ENCODE measurements at places on chromosomes 1 and 21.

DNA sequence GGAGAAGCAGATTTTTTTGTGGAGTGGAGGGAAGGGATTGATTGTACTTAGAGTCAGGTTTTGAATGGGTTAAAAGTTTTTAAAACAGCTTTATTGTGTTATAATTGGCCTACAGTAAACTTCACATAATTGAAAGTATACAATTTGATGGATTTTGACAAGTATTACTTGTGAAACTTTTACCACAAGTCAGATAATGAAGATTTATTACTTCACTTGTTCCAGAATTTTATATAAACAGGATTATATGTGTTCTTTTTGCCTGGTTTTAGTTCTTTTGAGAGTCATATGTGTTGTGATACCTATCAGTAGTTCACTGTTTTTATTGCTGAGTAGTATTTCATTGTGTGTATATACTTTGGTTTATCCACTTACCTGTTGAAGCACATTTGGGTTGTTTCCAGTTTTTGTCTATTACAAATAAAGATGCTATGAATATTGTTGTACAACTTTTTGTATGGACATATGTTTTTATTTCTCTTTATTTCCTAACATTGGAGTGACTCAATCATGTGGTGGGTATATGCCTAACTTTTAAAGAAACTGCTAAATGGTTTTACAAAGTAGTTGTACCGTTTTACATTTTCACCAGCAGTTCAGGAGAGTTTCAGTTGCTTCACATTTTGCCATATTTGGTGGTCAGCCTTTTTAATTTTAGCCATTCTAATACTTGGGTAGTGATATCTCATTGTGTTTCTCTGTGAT, 71.0 kb downstream of the DYRK1A start:
- DNase-seq = no peak

GRCh38 chr1:33634806-33635205, 162.4 kb downstream of the ZSCAN20 start:
- DNase-seq = peak; percentile 24

DNA sequence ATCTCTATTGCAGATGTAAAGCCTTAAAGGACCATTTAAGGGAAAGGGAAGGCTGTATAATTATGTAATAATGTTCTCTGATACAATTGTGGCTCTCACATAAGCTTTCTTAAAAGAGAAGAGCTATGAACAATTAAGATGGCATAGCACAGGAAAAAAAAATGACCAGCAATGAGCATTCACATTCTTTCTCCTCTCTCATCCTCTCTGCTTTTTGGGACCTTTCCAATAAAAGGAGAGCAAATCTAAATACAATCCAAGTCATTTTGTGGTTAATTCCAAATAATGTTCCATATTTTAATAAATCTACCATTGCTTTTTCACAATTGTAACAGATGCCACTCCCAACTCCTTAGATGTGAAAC, 23.5 kb downstream of the SMYD3 start:
- no peak for DNase-seq

GRCh38 chr1:78620666-78621065, 418 bp downstream of the IFI44L start:
- no peak for DNase-seq

GRCh38 chr1:22814176-22815042, 103.8 kb downstream of the EPHB2 start:
- no peak for DNase-seq

DNA sequence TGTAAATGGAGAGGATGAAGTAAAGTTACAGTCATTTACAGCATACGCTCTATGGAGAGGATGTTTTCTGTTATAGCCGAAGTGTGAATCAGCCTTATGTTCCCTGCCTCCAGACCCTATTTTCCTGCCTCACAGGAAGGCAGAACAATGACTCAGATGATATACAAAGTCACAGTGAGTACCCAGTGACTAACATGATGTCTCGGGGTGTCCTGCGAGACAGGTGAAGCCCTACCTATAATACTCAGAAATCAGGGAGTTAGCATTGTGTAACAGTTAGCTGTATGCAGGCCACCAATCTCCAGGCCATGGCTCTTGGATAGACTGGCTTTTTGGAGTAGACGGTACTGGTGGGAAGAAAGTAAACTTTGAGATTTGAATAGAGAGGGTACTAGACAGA, 55.6 kb upstream of the FBXO28 start:
- DNase-seq = no peak

DNA sequence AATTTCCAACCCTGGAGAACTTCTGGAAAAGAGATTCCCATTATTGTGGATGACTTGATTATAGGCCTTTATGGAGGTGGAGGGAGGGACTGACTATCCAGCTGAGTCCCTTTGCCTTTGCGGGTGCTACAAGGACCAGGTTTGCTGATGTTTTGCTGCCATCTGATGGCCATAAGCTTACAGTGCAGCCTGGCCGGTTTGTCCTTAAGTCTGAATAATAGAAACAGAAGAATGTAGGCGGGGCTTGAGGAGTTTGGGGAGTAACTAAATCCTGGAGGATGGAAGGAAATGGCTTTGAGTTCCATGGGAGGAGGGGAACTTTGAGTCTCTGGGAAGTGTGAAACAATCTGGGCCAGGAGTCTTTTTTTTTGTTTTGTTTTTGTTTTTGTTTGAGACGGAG, 55.7 kb upstream of the CD1D start:
- DNase-seq = peak; percentile 45

GRCh38 chr1:7478809-7479499, 292.1 kb upstream of the VAMP3 start:
- no peak for DNase-seq

- DNase-seq = peak; percentile 12
Observed at GRCh38 chr1:150235294-150235851, 539 bp downstream of the ANP32E start.

DNA sequence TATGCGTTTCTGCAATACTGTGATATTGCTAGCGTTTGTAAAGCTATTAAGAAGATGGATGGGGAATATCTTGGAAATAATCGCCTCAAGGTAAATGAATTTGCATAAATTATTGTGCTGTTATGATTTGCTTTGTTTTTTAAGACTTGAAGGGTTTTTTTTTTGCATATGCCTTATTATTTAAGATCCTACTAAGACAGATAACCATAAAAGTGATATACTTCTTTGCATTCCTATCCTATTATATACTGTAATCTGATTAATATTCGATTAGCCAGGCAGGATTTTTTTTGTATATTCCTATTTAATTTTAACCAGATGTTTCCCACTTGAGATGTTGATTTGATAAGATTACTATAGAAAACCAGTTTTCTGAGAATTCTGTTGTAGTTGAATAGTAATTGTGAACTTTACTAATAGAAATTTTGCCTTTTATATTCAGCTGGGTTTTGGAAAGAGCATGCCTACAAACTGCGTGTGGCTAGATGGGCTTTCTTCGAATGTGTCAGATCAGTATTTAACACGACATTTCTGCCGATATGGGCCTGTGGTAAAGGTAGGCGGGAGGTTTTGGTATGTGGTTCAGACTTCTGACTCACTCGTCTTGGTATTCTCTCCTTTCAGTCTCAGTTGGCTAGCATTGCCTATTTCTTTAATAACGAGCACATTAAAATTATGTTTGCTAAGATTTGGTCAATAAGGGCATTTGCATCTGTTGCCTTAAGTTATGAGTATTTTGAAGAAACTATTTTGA, 56.8 kb downstream of the ZBTB17 start:
- DNase-seq = peak; percentile 54

- DNase-seq = no peak
Observed at GRCh38 chr1:19819701-19820100, 4.6 kb upstream of the RNF186 start.

- DNase-seq = no peak
Observed at GRCh38 chr1:222923506-222923905, 108.7 kb downstream of the DISP1 start.

DNA sequence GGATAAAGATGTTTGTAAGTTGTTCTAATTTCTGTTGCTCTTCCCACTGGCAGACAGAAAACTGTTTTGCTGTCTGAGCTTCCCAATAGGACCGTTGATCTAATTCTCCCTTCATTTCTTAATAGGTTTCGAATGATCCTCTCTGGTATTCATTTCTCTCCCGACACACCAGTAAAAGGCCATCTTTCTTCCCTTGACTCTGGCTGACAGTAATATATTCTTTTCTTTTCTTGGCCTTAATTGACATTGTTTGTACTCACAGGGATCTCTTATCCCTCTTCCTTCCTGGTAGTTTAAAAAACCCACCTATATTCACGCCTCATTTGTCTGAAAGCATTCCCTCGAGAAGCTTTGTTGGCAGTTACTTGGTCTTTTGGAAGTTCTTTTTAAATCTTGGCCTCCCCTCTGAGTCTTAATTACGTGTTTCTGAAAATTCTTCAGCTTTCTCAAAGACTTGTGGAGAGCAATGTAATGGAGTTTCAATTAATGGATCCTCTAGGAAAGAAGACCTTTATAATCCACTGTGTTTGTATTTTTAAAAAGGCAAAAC, 40.3 kb downstream of the MAP10 start:
- no peak for DNase-seq

DNA sequence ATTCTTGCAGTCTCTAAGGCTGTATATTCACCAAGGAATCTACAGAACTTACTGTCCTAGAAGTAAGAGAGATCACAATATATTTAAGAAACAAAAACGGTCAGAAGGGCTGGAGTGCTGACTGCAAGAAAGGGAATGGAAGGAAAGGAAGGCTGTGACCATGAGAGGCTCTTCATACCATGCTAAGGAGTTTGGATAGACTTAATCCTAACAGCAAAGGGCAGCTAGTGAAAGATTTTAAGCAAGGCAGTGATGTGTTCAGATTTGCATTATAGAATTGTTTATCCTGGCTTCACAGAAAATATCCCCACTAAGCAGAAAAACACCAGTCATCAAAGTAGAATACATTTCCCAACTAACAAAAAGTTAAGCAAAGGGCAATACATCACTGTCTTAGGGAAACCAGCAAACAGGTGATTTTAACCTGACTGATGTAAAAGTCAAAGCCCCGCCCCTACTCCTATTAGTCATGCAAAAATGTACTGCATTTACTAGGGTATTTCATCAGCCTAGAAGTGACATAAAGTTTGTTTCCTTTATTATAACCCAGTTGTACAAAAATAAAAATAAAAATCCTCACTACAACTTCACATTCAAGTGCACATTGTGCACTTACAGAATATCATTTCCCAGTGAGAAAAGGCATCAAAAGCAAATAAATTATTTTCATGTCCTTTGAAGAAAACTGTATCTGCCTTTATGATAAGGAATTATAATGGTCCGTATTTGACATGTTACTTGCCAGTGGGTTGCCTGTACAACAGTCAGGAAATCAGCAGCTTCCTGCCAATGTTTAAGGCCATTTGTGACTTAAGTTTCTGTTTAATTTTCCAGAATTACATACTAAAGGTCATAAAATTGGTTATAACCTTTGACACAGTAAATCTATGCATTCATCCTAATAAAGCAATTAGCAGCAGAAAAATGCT, 17.2 kb downstream of the JAK1 start:
- no peak for DNase-seq

DNA sequence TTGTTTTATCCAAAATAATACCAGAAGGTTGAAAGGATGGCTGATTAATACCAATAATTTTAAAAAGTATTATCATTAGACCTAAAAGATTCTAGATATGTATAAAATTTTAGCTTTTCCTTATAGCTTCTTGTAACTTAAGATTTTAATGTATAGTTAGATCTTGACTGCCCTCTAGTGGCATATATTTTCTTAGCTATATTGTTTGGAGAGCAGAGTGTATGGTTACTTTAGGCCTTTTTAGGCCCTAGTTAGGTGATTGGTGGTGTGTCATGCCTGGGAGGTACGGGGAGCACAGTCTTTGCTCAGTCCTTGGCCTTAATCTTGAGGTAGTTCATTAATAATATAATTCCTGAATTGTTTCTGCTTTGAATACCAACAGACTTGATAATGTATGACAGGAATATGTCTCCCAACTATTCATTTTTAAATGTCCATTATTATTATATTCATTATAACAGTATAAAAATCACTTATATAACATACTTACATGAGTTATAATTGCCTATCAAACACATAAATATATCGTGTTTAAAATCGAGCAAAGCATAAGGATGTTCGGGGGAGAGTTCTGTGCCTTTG, 328.4 kb downstream of the ZP4 start:
- no peak for DNase-seq

- DNase-seq = no peak
Observed at GRCh38 chr1:198185146-198185545, 28.3 kb downstream of the NEK7 start.

DNA sequence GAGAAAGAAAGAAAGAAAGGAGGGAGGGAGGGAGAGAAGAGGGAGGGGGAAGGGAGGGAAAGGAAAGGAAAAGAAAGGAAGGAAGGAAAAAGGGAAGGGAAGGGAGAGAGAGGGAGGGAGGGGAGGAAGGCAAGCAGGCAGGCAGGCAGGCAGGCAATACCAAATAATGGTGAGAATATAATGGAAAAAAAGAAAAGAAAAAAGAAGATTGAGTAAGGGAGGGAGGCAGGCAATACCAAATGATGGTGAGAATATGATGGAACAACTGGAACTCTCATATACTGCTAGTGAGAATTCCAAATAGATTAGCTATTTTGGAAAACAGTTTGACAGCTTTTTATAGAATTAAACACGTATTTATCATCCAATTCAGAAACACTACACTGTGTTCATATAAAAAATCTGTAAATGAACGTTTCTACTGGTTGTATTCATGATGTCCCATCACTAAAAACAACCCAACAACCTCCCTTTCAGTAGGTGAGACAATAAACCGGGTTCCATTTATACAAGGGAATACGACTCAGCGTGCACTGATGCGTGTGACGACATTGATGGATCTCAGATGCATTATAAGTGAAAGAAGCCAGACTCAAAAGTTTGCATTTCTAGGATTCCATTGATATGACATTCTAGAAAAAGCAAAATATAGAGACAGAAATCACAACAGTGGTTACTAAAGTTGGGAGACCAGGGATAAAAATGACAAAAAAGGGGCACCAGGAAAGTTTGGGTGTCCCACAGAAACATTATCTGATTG, 226.4 kb downstream of the DSCAM start:
- no peak for DNase-seq

DNA sequence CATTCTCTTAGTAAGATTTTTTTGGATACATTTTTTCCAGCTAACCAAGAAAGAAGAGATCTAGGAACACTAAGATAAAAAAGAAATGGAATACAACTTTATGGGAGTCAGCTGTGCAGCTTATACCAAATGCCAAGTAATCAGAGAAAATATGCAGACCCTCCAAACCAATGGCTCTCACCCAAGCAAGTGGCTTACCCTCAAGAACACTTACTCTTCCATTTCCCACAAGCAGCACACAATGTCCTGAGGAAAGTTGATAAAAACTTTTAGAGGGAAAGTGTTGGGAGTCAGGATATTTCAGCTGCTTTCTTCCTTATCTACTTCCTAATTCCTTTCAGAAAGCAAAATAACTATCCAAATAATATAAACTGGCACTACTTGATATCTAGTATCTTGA, 631.8 kb downstream of the RWDD3 start:
- DNase-seq = no peak

DNA sequence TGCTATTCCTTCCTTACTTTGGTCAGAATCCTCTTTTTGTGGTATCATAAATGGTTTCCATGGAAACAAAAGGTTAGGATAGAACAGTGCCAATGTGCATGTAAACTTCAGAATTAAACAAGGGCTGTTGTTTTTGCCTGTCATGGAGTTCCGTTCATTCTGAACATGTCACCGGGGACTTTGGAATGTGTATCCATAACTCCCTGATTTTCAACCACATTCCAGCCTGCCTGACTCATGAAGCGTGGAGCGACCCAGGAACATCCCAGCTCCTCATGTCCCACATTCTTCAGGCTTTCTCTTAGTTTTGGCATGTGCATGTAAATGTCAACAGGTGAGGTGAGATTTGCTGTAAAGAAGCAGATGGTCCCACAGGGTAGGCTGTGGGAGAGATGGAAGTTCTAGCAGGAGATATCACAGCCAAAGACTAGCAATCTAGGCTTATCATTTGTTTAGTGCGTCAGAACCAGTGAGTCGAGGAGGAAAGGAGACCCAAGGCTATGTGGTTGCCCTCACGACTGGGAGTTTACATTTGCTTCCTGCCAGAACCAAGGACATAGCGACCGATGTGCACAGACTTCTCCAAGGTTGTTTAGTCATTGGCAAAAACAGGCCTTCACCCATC, 23.0 kb upstream of the DNAJC11 start:
- no peak for DNase-seq
